Left ventricle myocardium superior (tissue), 1 donor: ENCODE measurements at places on chromosomes 11 and 22. TPM values are rescaled to one million over a fixed set of nuclear protein-coding genes. Genes with fewer than 3 reads are reported as not detected.

Gene OR10D3
- total RNA-seq: not detected

Gene CRYBB3
- total RNA-seq: not detected

Gene TYR
- not detected for total RNA-seq

Gene RAG2
- total RNA-seq: not detected

Gene SLC43A3
- 20.6 TPM for total RNA-seq

Gene UCP3
- 11.9 TPM for total RNA-seq

Gene NXPE4
- not detected for total RNA-seq

Gene TRPM5
- total RNA-seq: not detected

Gene TMEM41B
- total RNA-seq: 25.5 TPM

Gene BEST1
- total RNA-seq: 1.1 TPM

Gene DENND6B
- 1.4 TPM for total RNA-seq

Gene TP53I11
- 45.5 TPM for total RNA-seq

Gene ADAMTS8
- total RNA-seq: 0.42 TPM

Gene FGF4
- total RNA-seq: not detected

Gene XNDC1N
- 4.0 TPM for total RNA-seq

Gene BTBD18
- not detected for total RNA-seq

Gene C1QTNF4
- total RNA-seq: not detected

Gene SLC22A8
- total RNA-seq: not detected

Gene OR56A1
- total RNA-seq: not detected

Gene PC
- total RNA-seq: 5.2 TPM

Gene SLC25A22
- total RNA-seq: 3.5 TPM

Gene KCNK4
- total RNA-seq: not detected

Gene LRRC10B
- 0.45 TPM for total RNA-seq

Gene GNG3
- not detected for total RNA-seq

Gene CHST1
- 2.5 TPM for total RNA-seq

Gene APOA1
- total RNA-seq: 9.2 TPM

Gene CARD18
- 0.72 TPM for total RNA-seq

Gene MOV10L1
- 0.22 TPM for total RNA-seq

Gene DSCAML1
- 1.2 TPM for total RNA-seq

Gene DNAJB13
- not detected for total RNA-seq

Gene ME3
- 29.8 TPM for total RNA-seq

Gene DMC1
- 0.20 TPM for total RNA-seq

Gene VSIG2
- 1.1 TPM for total RNA-seq

Gene APOL6
- total RNA-seq: 5.2 TPM

Gene TRIM49D1
- not detected for total RNA-seq

Gene ABCG4
- 1.1 TPM for total RNA-seq

Gene PHLDB1
- 97.7 TPM for total RNA-seq

Gene OR5P2
- total RNA-seq: not detected

Gene CABP2
- total RNA-seq: not detected

Gene C22orf42
- total RNA-seq: not detected

Gene GPR83
- 0.17 TPM for total RNA-seq
